ENCODE measurements at places on chromosomes 5 and 9. TPM values are rescaled to one million over a fixed set of nuclear protein-coding genes. Genes with fewer than 3 reads are reported as not detected.

DNA sequence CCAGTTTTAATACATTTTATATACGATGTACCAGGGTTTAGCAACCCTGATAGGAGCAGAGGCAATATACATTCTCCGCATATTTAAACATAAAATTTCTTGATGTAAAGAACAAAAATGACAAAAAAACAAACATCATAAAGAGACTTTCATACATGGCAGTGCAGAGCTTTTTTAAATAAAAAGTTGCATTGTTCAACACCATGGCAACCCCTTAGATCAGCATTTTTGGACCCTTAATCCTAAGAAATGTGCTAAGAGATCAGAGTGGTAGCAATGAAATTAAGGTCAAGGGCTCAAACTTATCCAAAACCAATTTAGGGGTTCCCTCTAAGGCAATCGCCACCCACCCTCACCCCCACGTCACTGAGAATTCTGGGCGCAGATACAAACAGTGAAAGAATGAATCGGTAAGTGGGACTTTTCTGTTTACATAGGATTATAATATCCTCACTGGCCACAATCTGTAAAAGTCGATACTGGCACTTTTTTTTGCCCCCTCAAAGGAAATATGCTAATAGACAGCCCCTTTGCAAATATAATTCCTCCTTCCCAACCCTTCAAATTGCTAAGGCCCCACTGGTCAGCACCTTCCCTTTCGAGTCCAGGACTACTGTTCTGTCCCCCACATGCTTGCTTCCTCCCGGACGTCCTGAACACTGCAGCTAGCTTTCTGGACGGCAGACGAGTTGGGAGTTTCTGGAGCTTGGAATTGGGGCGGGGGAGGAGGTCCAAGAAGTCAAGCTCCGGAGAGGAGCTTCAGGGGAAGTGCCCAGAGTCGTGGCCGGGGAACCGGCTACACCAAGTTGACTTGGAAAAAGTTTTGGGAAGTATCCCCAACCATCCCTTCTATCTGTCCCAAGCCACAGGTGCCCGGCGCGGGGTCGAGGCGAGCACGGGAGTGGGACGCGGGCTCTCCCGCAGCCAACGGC is 2.2 kb downstream of the GAS1 start:
- DNase-seq, result no peak

DNA sequence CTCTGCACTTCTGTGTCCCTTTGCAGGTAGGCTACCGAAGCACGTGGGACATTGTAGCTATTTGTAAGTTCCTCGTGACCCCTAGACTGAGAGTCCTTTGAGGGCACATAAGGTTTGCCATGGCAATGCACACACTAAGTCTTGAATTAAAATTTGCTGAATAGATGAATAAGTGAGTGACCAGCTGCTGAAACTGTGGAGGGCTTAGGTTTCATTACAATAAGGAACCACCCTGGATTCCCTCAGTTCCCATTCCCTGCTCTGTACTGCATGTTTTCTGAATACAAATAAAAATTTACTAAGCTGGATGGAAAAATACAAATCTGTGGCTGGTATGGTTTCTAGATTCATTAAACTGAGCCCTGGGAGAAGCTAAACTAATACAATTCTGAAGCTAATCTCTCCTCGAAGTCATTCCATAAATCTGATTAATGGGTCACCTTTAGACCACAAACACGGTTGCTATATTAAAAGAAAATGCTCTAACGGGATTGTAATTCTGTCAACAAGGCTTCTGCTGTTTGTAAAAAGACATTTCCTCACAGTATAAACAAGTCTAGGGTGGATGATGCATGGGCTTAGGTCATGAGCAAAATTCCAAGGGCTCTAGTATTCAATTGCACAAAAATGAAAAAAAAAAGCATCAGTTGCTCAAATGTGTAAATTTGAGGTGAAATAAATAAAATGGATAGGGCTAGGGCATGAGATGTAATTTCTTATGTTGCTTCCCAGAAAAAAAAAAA is 172.3 kb downstream of the ATP10B start:
- no peak for DNase-seq

The OLFM1 gene
- total RNA-seq, result 8.5 TPM

- DNase-seq, result no peak
Measured at GRCh38 chr5:57632937-57633336, 150.3 kb upstream of the ACTBL2 start.

DNA sequence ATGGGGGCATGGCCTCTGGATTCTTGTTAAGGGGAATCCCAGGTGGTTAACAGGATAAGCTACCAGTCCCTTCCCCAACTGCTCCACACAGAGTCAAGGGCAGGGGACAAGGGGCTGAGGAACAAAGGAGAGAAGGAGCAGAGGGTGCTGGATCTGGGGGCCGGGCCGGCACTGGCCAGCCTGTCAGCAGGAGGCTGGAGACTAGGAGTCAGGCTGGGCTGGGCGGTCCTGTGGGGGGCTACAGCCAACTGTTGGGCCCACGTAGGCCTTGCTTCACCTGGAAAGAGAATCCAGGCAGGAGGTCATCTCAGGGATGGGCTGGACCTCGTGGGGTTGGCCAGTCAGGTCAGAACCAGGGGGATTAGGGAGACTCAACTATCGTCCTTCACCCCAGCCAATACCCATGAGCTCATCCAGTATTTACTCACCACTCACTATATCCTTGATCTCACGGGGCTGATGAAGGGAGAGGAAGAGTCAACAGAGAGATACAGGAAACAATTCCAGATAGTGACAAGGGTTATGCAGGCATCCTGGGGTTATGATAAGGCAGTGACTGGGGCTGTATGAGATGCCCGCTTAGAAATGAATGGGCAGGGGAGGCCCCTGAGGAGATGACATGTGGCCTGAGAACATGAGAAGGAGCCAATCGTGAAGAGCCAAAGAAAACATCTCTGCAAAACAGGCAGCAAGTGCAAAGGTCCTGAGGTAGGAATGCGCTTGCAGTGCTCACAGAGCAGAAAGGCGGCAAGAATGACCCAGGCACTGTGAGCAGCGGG is 47.9 kb upstream of the SLC25A51 start:
- DNase-seq, result no peak

DNA sequence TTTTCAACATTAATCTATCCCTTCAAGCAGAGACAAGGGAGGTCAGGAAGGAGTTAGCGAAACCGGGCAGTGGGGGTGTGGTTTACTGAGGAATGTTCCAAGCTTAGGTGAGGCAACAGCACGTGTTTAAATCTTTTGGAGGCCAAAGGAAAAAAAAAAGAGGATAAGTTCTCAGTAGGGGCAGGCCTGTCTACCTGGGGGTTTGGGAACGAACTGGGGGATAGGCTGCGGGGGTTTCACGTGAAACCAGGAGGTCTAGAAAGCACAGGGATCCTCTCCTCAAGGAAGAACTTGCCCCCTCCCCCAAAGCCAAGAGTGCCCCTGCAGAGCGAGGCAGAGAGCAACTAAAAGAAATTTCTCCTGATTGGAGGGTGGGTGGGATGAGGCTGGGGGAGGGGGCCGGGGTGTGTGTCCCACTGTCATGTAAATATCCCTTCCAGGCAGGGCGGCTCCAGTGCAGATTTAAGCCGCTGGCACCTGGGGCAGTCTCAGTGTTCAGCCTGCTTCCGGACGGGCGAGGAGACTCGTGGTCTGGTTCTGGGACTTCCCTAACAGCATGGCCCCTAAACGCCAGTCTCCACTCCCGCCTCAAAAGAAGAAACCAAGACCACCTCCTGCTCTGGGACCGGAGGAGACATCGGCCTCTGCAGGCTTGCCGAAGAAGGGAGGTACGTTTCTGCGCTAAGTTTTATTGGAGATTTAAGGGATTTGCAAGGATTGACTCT is 5.5 kb upstream of the SET start:
- DNase-seq, result peak; percentile 39

GRCh38 chr5:80296121-80296520 is 23.7 kb upstream of the SPZ1 start:
- no peak for DNase-seq

The TAF11L10 gene
- not detected for total RNA-seq

The OR2K2 gene
- total RNA-seq, result not detected

The ANKRD55 gene
- total RNA-seq, result not detected
